ENCODE measurements at places on chromosomes 1 and 21. TPM values are rescaled to one million over a fixed set of nuclear protein-coding genes. Genes with fewer than 3 reads are reported as not detected.
A peak's percentile ranks its signal among the peaks of the same experiment; 100 is the strongest.

Gene F11R
- 0.47 TPM for polyA plus RNA-seq

Gene TMEM52
- 1.9 TPM for polyA plus RNA-seq

Gene KRTAP7-1
- not detected for polyA plus RNA-seq

GRCh38 chr1:223737342-223737741 lies 25.0 kb downstream of the CAPN2 start:
- peak overlapping the region; percentile 32 for H3K27ac ChIP-seq
- DNase-seq, result no peak
- H3K36me3 ChIP-seq, result peaks cover 37% of the 10 kb centered on the region
- H3K27me3 ChIP-seq, result no peaks in the 10 kb centered on the region
- no peak overlapping the region for H3K4me3 ChIP-seq

GRCh38 chr1:75559136-75559535 lies 51.8 kb downstream of the SLC44A5 start:
- no peak overlapping the region for H3K27ac ChIP-seq
- H3K27me3 ChIP-seq, result no peaks in the 10 kb centered on the region
- no peak overlapping the region for H3K4me3 ChIP-seq
- H3K36me3 ChIP-seq, result no peaks in the 10 kb centered on the region
- no peak for DNase-seq

DNA sequence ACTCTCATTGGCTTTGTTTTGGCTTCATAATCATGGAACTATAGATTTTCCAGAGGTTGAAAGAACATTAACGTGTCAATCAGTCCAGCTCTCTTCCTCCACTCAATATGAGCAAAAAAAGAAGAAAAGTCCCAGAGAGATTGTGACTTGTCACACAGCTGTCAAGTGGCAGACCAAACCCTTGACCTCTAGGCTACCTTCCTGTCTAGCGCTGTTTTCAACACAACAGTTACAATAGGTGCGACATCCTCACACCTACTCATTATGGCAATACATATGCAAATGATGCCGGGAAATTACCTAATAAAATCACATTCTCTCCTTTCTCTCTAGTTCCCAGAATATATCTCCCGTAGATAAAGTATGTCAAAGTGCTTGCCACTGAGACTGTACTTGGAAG lies 1.1 kb downstream of the WARS2 start:
- H3K27me3 ChIP-seq, result no peaks in the 10 kb centered on the region
- H3K27ac ChIP-seq, result no peak overlapping the region
- peak overlapping the region; percentile 52 for H3K4me3 ChIP-seq
- no peak for DNase-seq
- peaks cover 4% of the 10 kb centered on the region for H3K4me1 ChIP-seq
- H3K36me3 ChIP-seq, result no peaks in the 10 kb centered on the region
